ENCODE measurements at places on chromosomes 16 and 17.

- no peak for DNase-seq
Observed at GRCh38 chr16:5738586-5738985, 641.0 kb upstream of the EEF2KMT start.

DNA sequence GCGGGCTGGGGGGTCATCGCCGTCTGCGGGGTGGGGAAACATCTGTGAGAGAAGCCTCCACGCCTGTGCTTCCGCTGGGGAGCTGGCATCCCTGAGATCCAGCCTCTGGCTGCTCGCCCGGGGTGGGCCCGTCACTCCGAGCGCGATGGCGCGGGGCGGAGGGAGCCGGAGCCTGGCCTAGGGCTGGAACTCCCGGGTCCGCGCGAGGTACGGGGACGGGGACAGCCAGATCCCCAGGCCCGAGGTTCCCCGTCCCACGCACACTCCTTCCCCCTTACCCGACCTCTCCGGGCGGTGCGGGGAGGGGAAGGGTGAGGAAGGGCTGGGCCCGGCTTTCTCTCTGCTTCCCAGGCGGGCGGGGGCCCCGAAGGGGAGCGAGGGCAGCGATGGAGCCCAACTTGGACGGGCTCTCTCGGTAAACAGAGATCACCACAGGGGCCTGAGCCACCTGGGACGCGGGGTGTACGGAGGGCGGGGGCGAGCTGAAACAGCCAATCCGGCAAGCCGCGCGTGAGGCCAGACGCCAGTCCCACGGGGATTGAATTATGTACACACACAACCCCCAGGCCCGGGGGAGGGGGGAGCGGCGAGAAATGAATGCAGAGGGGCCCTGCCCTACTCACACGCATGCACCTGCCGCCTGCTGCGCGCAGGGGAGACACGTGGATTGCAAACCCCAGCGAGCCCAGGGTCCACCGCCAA lies at the start of gene SLC16A11:
SLC16A11 (minus strand) TSS at position 596 of the 702 bp plus-strand sequence; CDS start at position 17, 579 bp downstream.
- DNase-seq: peak; percentile 55

DNA sequence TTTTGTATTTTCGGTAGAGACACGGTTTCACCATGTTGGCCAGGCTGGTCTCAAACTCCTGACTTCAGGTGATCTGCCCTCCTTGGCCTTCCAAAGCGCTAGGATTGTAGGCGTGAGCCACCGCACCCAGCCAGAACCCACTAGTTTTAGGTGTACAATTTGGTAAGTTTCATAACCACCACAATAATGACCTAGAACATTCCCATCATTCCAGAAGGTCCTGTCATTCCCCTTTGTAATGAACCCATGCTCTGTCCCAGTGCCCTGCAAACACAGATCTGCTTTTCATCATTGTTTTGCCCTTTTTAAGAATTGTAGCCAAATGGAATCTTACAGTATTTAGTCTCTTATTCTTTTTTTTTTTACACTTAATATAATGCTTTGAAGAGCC lies 35.6 kb upstream of the IRF8 start:
- no peak for DNase-seq

DNA sequence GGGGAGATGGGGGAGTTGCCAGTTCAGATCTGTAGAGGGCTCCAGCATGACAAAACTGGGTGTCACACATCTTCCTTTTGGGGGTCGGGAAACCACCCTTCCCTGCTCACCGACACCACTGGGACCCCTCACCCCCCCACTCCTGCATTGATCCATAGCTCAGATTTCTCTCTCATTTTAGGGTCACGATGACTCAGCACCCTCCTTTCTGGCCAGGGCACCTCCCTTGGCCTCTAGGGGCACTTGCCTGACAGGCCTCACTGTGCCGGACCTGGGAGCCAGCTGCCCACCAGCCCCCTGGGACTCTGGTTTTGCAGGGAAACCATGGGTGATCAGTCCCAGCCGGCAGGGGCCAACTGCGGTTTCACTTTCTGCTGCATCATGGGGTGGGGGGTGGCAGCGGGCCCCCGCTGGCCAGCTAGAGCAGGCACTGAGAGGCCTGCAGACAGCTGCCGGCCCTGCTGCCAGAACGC lies 239.4 kb downstream of the MRTFB start:
- no peak for DNase-seq

GRCh38 chr16:67804853-67805542 lies 1.4 kb downstream of the RANBP10 start:
- peak; percentile 27 for DNase-seq

DNA sequence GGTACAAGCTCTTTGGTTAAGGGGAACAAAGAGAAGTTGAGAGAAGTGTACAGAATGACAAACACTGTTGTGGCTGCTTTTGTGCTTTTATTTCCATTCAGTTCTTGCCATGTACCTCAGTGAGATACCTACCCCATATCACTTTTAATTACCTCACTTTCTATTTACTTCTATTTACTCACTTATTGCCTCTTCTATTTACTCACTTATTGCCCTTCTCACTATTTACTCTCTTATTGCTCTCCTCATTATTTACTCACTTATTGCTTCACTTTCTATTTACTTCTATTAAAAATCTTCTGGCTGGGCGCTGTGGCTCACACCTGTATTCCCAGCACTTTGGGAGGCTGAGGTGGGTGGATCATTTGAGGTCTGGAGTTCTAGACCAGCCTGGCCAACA lies 41.9 kb downstream of the MBTD1 start:
- DNase-seq: no peak

DNA sequence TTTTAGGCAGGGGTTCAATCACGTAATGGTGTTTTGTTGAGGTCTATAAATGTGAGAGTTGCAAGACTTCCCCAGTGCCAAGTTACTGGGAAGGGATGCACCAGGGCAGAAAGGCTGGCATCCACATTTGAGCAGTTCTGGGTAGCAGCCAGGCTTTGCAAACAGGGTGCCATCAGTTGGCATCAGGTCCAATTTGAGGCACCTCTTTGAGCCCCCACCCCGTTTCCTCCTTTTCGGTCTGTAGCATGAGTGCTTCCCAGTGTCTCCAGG lies 142.6 kb upstream of the CACNG5 start:
- DNase-seq: no peak

GRCh38 chr17:83053739-83054451 lies 25.5 kb upstream of the METRNL start:
- DNase-seq: peak; percentile 92

DNA sequence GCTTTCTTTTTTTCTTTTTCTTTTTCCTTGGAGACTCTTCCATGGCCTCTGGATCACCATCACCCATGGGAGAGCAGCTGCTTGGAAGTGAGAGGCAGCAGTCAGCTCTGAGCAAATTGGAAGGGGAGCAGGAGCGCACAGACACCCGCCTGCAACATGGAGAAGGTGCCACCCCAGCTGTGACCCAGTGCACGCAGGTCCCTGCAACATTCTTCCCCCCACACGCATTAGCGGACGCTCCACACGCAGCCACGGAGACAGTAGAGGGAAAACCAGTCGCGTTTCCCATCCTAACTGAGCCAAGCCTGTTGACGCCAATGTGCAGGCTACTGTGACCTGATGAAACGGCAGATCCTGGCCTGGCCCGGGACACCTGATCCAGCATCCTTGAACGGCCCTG lies 20.4 kb upstream of the CYTH1 start:
- DNase-seq: no peak

- no peak for DNase-seq
Observed at GRCh38 chr17:66138120-66138519, 53.8 kb downstream of the CEP112 start.

- no peak for DNase-seq
Observed at GRCh38 chr16:80350061-80350460, 190.7 kb upstream of the DYNLRB2 start.

DNA sequence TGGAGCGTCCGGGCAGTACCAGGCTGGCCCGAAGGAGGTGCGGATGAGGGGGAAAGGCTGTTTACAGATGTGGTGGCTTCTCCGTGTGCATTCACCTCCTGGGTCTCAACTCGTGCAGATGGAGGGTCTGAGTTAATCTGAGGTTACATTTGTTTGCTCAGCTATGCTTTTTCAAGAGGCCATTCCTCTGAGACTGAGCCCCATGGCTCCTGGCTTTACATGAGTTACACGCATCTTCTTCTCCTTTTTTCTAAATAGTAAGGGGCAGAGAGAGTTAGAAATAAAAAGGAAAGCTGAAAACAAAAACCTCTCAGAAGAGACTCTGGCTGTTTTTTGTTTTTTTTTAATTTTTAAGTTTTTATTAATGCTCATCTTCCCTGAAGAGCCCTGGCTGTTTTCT lies 29.0 kb downstream of the IRF8 start:
- no peak for DNase-seq

Data from suppressor macrophage treated with lipopolysaccharide for 1 hour (primary cell).